ENCODE measurements at places on chromosomes 7 and 10.
A peak's percentile ranks its signal among the peaks of the same experiment; 100 is the strongest.

DNA sequence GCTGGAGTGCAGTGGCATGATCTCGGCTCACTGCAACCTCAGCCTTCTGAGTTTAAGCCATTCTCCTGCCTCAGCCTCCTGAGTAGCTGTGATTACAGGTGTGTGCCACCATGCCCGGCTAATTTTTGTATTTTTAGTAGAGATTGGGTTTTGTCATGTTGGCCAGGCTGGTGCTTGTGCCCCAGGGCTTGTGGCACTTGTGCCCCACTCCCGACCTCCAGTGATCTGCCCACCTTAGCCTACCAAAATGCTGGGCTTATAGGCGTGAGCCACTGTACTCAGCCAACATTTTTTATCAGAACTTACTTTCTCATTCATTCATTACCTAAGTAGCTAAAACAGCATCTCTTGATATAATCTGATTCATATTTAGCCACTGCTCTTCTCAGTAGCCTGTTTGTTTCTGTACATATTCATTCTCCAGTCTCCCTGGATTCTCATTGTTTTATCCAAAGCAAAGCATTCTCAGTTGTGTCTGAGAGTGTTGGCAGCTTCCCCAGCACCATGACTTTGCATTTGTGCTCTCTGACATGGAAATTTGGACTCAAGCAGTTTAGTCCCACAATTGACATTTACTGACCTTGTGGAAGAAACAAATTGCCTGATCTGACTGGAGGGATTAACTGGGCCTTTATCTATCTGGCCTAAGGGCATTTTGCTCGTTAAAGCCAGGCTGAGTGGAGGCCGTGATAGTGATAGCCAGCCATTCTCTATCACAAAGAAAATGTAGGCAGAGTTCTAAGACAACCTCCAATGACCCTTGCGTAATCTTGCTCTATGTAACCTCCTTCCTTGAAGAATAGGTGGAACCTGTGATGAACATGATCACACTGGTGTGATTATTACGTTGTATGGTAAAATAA, 44.9 kb downstream of the AKR1B15 start:
- DNase-seq: peak; percentile 58

- no peak for DNase-seq
These were observed 98.9 kb downstream of the MKX start for GRCh38 chr10:27646604-27647175.

DNA sequence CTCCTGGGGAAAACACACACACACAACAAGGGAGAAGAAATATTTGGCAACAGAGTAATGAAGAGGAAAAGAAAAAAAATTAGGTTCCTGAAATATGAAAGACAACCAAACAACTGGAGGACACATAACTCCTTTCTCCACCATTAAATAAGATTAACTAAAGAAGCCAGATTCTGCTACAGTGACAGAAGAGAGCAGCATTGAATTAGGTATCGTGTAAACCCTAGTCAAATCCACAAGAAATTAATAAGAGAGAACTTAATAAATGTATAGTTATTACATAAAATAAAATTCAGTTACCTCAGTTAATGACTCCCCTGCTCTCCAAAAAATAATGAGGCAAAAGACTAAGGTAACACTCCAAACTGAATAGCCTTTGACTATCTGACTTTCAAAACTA, 306.7 kb downstream of the CRPPA start:
- DNase-seq: no peak

DNA sequence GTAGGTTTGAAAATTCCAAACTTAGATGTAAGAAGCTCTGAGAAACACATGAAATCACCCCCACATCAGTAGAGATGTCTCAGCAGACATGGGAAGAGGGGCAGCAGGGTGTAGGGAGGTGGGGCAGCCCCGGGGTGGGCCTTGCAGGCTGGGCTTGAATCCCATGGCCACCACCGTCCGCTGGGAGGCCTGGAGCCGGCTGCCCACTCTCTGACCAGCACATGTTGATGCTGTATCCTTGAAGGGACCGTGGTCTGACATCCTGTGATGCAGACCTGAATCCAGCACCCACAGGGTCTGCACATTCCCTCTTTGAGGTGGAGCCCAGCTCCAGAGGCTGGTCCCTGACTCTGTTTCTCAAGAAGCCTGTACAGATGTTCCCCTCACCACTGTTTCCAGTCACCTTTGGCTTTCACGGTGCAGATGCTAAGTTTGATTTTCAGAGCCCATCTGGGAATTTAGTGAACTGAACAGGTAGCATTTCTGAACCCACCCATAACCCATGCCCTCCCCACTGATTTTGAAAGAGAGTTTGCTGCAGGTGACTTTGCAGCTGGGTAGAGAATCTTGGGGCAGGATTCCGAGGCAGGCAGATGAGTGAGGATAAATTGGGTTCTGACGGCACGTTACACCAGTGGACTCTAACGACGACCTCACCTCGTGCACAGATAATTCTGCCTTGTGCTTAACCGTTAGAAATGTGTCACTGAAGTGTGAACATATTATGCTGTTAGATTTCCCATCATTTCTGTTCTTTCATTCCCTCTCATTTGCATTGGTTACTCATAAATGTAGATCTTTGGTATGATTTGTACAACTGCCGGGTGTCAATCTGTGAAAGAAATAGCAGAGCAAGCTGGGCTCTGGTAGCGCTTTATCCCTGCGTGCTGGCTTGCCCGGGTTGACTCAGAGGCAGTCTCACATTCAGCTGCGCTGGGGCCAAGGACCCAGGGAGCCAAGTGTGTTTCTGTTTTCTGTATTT, 45.7 kb downstream of the IKZF1 start:
- DNase-seq: no peak

DNA sequence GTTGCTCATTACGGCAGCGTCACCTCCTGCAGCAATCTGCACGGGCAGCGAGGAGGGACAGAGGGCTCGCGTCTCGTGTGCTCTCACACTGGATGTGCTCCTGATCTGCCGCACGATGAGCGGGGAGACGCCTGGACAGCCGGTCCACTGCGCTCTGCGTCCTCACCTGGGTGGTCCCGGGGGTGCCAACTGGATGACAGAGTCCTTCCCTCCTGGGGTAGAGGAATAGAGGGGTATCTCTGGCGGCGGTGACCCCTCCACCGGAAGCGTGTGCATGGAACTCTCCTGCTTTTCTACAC, 3.4 kb downstream of the FAM20C start:
- DNase-seq: no peak

GRCh38 chr7:112411186-112411795, 39.0 kb upstream of the IFRD1 start:
- no peak for DNase-seq

DNA sequence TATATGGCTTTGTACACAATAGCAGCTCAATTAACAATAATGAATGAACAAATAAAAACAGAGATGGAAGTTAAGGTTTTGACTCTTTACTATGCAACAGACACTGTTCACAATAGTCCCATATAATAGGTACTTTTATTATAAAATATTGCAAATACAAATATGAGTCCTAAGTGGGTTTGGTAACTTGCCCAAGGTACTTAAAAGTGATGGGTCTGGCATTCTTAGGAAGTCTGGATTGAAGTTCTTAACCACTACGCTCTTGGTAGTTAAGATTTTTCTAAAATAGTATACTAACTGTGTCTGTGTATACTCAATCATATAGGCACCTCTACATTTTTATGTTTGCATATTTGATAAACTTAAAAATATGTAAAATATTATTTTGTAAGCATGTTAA, 55.5 kb downstream of the HGF start:
- DNase-seq: no peak

GRCh38 chr7:21140622-21141021, 287.3 kb upstream of the SP4 start:
- no peak for DNase-seq

DNA sequence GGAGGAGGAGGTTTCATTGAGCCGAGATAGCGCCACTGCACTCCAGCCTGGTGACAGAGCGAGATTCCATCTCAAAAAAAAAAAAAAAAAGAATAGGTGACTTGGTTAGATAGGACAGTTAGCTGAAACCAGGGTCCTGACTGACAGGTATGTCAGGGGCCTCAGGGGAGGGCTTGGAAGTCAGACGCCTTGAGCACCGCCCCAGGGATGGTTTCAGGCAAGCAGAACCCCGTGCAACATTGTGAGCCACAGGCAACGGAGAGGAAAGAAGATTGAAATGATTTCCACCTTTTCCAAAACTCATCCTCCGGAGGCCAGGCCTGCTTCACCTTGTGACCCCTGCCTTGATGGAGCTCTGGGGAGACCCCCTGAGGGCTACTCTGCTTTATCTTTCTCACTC, 8.6 kb downstream of the UCMA start:
- DNase-seq: no peak

DNA sequence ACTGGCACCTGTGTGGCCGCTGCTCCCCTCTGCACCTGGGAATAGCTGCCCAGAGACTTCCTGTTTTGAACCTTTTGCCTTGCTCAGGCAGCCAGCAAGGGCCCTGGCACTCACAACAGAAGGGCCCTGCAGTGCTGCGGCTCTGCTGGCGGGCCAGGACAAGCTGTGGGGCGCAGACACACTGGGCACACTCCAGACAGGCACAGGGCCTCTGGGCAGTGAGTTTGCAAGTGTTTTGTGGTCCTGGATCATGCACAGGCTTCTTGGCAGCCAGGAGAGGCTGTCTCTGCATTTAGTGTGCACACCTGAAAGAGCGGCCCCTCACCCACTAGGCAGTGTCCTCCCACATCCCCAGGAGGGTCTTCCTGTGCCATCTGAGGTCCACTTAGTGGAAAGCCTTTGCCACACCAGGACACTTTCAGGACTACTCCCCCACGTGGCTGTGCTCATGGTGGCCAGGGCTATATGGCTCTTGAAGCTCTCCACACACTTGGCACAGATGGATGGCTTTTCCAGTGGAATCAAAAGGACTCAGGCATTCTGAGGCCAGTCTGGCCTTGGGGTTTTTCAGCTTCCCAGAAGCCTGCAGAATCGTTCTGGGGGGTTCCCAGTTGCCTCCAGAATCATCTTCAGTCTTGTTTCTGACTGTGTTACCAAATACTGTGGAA, 5.0 kb upstream of the ATP6V0E2 start:
- DNase-seq: no peak

DNA sequence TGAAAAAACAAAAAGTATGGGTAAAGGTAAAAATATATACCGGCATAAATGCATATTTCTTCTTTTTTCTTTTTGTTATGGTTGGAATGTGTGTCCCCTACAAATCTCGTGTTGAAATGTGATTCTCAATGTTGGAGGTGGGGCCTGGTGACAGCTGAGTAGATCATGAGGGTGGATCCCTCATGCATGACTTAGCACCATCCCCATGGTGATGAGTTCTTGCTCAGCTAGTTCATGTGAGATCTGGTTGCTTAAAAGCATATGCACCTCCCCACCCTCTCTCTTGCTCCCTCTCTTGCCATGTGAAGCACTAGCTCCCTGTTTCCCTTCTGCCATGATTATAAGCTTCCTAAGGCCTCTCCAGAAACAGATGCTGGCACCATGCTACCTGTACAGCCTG, 93.3 kb downstream of the HYCC1 start:
- no peak for DNase-seq

DNA sequence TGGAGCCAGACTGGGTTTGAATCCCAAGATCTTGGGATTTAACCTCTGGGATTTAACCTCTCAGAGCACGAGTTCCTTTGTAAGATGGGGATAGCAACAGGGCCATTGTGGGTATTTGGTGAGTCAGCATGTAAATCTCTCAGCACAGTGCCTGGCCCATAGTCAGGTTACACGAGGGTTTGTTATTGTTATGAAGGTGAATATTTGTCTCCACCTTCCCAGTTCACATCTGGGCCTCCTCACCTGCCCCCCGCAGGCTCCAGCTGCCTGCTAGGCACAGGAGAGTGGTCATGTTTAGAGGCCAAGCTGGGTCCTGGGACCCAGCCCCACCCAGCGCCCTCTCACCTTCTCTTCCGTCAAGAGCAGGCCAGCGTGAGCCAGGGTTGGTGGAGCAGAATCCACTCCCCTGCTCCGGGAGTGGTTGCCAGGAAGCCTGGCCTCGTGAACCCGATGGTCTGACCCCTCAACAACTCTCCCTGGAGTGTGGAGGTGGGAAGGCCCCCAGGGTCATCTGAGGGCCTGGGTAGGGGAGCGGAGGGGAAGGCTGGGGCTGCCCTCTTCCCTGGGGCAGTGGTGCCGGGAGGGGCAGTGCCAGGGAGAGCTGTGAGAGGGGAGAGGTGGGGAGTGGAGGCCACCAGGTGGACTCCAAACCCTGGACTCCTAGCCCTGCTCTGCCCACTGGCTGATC, 26.0 kb downstream of the FAM241B start:
- no peak for DNase-seq

- DNase-seq: no peak
These were observed 2.7 kb upstream of the PDGFA start for GRCh38 chr7:522071-522950.

- no peak for DNase-seq
These were observed 114.5 kb downstream of the CACNB2 start for GRCh38 chr10:18254692-18255091.

Measured in fibroblast of skin of left biceps (primary cell).